ENCODE measurements at places on chromosomes 7 and 10.

GRCh38 chr7:101395376-101395775 lies 32.7 kb downstream of the COL26A1 start:
- DNase-seq, result no peak

DNA sequence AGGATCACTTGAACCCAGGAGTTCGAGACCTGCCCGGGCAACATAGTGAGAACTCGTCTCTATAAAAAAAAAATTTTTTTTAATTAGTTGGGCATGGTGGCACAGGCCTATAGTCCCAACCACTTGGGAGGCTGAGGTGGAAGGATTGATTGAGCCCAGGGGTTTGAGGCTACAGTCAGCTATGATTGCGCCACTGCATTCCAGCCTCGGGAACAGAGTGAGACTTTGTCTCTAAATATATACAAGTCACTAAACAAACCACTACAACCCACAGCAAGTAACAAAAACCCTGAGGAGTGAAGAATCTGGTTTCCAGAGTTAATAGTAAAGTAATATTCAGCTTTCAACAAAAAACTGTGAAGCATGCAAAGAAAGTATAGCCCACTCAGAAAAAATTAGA lies 32.7 kb upstream of the HHEX start:
- no peak for DNase-seq

- no peak for DNase-seq
These were observed 54.0 kb upstream of the LRRC18 start for GRCh38 chr10:48993627-48994026.

- DNase-seq, result no peak
These were observed 92.4 kb downstream of the CTTNBP2 start for GRCh38 chr7:117780832-117781231.

DNA sequence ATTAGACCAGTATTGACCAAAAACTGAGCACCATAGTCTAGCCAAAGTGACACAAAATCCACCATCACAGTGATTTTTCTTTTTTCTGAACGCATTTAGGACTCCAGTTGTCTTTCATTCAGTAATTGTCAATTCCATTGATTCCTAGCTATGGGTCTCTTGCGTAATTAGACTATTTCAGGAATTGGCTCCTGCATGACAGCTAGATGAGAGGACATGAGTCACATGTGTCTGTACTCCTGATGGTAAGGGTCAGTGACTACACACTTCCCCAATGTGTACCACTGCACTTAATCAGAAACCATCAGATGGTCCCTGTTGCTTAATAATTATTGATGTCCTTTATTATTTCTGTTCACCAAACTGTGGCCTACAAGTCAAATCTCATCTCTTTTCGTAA lies 469.5 kb downstream of the POM121L12 start:
- DNase-seq, result no peak

DNA sequence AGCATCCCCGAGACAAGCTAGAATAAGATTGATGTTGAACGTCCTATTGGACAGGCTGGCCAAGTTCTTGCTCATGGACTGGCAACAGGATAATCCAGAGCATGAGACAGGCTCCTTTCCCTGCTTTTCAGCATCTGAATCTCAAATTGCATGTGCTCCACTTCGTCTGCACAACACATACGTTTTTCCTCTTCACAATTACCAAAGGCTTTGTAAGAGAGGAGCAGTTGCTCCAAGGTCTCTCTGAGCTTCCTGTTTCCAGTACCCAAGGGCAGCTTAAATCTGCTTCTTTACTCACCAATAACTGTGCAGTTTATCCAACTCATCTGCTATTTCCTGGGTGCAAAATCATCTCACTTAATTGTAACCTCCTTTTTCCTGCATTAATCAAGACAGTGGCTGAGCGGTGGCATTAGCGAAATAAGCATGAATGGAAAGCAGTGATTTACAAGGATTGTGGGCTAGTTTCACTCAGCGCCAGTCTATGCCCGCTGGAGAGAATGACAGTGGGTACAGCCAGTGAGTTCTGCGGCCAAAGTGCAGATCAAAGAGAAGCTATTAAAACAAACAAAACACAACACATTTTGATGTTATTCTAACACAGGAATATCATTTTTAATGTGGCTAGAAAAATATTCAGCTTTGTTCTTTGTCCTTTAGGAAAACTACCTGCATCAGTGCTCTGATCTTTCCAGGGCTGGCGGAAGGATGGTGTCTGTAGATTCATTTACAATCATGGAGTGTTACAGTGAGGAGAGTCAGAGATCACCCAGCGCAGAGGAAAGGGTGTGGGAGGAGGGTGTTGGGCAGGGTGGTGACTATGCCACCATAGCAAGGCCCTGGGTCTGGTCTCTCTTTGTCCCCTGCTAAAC lies 79.8 kb downstream of the CHN2 start:
- no peak for DNase-seq

- no peak for DNase-seq
These were observed 5.5 kb upstream of the STEAP4 start for GRCh38 chr7:88312061-88312663.

- DNase-seq, result no peak
These were observed at the start of gene BICC1 for GRCh38 chr10:58512491-58513187. TSS of gene BICC1 (plus strand) at chr10:58512872. CDS start at chr10:58513144, 272 bp downstream.

DNA sequence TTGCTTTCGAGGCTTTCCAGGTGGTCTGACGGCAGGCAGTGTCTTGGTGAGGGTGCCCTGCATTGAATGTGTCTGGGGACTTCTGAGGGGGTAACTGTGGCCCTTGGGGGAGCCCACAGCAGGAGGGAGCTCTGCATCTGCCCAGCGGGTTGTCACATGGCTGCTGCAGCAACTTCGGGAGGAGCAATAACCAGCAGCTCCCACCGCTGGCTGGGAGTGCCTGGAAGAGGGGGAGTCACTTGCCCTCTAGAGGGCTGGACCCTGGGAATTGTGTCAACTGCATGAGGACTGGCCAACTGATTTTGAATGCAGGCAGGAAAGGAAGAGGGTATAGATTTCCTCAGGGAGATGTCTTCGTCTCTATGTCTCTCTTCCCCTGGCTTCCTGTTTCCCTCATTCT lies 26.4 kb downstream of the C10orf120 start:
- DNase-seq, result no peak

GRCh38 chr10:62688971-62689700 lies 115.4 kb upstream of the ADO start:
- no peak for DNase-seq

DNA sequence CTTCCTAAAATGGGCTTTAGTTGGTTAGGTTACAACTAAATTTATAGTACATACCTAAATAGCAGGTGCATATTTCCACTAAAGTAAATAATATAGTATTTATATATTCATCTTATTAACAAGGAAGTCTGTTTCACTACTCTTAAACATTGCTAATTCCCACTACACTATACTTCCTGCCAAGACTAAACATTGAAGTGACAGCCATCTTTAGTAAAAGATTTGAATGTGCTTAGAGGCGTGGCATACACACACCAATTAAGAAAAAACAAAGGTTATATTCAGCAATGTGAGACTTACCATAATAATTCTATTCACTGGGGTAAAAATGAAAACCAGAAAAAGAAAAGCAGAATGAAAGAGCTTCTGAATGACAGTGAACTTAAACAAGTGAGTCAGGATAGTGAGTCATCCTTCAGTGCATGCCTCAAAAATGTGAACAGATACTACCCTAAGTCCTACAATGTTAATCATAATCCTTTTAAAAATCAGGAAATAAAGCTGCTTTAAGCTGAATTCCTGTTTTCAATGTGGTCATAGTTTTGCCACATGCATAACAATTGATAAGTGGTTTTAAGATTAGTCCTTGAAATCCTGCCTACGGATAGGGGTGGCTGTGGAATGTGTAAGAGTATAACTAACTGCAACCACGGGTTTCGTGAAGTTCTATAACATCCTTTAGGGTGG lies 59.4 kb downstream of the USP6NL start:
- DNase-seq, result peak; percentile 74

GRCh38 chr7:11427686-11428273 lies 404.2 kb downstream of the THSD7A start:
- DNase-seq, result peak; percentile 46

DNA sequence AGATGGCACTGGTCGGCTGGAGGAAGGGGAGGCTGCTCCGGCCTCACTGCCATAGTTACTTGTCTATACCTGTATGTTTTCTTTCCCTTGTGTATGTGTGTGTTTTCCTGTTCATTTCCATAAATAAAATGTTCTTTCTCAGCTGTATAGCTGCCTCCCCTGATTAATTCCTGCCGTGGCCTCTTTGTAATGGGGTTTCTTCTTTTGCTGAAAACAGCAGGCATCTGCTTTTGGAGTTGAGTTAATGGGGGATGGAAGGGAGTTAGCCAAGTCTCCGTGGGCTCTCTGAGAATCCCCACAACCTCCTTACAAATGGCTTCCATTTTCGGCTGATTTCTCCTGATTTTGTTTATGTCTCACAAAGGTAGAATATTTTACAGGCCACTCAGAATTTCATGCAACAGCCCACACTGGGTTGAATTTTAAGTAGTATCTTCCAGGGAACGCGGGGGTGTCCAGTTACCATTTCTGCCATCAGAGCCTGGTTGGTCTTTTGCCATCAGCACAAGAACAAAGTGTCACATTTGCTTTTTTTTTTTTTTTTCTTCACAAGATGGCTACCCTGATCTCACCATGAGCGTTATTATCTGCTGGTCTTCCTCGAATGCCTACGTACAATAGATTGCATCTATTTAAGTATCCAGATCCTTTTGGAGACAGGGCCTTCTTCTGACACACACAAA lies 88.1 kb upstream of the NRP1 start:
- no peak for DNase-seq

DNA sequence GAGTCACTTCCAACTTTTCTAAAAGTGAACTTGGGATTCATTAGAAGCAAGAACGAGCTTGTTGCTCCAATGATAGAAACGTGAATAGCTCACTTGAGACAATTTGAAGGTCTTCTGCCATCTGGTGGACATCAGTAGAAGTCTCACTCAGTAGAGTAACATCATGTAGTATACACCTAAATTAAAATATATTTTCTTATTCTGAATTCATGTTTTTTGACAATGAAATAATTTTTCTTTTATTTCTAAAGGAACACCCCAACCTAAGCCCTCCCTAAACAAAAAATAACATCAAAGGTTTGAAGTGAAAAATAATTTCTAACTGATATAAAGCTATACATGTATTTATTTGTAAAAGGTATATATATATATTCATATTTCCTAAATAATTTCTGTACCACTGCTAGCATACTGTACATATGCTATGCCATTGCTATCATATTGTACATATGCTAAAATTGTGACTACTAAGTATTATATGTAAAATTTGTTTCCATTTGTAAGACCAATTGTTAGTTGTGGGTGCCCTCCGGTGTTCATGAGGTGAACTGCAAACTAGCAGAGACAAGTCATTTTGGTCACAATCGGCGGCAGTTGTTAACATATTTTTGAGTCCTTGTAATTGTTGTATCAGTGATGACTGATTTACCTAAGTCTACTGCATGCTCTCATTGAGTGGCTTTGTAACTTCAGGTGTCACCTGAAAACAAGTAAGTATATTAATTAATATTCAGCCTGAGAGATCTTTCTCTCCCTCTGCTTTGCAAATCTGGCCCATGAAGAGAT lies 121.9 kb downstream of the PTPRZ1 start:
- DNase-seq, result peak; percentile 55

- DNase-seq, result no peak
These were observed 156.7 kb upstream of the BET1 start for GRCh38 chr7:94160719-94161435.

- DNase-seq, result peak; percentile 78
These were observed at the start of the genes MPLKIP and SUGCT for GRCh38 chr7:40134428-40135316. TSS of gene MPLKIP (minus strand) at chr7:40134622. CDS start at chr7:40134567, 55 bp downstream. TSS of gene SUGCT (plus strand) at chr7:40135005.

DNA sequence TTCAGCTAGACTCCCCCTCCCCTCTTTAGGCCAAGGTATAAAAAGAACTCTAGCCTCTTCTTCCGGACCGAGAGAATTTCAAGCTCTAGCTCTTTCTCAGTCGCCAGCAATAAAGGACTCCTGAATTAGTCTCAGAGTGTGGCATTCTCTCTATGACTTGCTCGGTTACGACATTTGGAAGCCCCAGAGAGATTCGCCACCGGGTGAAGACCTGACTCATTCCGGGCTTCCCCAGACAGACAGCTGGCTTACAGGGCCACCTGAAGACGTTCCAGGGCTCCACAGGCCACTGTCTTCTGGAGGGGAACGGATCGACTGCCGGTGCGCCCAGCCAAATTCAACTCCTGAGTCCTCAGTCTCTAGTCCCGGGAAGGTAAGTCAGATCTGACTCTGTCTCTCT lies at the start of gene AKR1B15:
TSS of gene AKR1B15 (plus strand) at position 234 of the 400 bp plus-strand sequence. CDS start 15,510 bp downstream, outside the sequence.
- no peak for DNase-seq

DNA sequence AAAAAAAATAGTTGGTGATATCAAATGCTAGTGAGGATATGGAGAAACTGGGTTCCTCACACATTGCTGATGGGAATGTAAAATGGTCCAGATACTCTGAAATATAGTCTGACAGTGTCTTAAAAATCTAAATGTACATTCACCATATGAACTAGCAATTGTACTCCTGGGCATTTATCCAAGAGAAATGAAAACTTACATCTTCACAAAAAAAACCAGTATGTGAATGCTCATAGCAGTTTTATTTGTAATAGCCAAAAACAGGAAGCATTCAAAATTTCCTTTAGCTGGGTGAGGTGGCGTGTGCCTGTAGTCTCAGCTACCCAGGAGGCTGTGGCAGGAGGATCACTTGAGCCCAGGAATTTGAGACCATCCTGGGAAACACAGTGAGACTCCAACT lies 2.1 kb upstream of the SSC4D start:
- DNase-seq, result no peak

DNA sequence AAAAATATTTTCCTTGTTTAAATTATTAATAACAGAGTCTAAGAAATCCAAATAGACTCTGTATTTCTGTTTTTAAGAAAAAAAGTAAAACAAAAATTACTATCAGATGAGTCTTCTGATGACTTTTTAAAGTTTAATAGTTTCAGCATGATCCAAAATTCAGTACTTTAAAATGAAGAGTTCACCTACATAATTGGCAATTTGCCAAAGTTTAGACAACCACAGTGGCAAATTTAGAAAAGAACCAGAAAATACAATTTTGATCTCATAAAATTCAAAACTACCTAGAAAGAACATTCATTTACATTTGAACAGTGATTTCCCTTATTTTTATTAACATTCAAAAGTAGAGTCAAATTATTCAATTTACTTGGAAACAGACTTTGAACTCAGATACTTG lies 56.1 kb downstream of the AGMO start:
- DNase-seq, result no peak

DNA sequence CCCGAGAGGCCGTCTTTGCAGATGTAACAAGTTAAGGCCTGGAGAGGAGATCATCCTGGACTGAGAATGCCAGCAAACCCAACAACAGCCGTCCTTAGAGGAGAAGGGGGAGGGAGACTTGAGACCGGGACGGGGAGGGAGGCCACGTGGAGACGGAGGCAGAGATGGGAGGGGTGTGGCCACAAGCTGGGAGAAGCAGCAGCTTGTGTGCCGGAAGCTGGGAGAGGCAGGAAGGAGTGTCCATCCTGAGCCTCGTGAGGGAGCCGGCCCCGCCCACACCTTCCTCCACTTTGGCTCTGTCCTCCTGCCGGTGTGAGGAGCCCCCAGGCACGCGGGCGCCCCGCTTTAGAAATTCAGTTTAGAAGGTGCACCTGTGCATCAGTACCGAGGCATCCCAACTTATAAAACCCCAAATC lies 95.7 kb downstream of the DNAJB6 start:
- DNase-seq, result peak; percentile 26

- DNase-seq, result no peak
These were observed 9.7 kb downstream of the BAMBI start for GRCh38 chr10:28686835-28687682.

Measured in AG04450 (cell line).